NCI-H1694 (cell line): ENCODE measurements at places on chromosomes 11 and 22.
A peak's percentile ranks its signal among the peaks of the same experiment; 100 is the strongest.

GRCh38 chr22:18063306-18063705 lies 14.5 kb upstream of the PEX26 start:
- no peak for DNase-seq

GRCh38 chr11:1541474-1542204 lies 30.4 kb downstream of the DUSP8 start:
- DNase-seq = no peak

GRCh38 chr11:4541071-4541470 lies 3.9 kb upstream of the OR52M1 start:
- DNase-seq = no peak

DNA sequence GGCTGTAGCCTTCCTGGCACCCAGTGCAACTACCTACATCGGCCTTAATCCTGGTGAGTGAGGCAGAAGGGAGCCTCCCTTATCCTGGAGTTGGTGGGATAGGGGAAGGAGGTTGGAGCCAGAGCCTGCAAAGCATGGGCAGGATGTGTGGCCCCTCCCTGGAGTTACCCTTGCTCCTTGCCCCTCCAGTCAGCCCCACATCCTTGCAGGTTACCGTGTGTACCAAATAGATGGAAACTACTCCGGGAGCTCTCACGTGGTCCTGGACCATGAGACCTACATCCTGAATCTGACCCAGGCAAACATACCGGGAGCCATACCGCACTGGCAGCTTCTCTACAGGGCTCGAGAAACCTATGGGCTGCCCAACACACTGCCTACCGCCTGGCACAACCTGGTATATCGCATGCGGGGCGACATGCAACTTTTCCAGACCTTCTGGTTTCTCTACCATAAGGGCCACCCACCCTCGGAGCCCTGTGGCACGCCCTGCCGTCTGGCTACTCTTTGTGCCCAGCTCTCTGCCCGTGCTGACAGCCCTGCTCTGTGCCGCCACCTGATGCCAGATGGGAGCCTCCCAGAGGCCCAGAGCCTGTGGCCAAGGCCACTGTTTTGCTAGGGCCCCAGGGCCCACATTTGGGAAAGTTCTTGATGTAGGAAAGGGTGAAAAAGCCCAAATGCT lies 3.9 kb downstream of the SMPD1 start:
- peak; percentile 21 for DNase-seq

DNA sequence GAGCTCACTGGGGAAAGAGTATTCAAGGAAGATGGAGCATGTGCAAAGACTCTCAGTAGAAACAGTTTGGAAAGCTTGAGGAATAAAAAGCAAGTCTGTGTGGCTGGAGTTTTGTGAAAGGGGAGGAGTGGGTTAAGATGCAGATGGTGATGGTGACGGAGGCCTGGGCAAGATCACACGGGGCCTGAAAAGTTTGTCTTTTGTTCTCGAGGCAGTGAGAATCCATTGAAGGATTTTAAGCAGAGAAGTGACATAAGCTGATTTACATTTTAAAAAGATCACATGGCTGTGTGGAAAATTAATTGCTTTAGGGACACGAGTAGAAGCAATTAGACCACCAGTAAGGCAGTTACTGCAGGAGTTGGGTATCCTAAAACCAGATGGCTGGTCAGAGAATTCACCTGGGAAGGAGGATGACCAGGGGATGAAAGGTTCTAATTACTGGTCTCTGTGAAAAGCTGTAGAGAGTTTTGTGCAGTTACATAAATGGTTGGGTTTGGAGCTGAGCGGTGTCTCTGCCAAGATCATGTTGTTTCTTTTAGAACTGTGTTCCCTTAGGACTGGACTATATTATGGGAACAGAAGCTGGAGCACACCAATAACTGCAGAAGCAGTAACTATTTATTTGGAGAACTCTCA lies 7.1 kb downstream of the RRP8 start:
- no peak for DNase-seq

GRCh38 chr11:133827556-133827955 lies 17.8 kb downstream of the SPATA19 start:
- DNase-seq = no peak

DNA sequence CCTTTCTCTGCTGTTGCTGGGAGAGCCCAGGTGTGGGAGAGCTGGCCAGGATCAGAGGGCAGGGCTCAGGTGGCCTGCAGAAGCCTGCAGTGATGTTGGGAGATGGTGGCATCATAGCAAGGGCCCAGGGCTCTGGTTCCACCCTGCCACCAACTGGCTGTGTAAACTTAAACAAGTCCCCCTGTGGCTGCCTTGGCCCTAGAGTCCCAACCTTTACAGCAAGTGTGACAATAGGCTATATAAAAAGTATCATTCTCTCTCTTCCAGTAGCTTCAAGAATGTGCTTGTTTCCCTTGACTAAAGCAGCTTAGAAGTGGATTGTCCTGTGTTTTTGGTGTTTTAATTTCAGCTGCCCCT lies 201.8 kb upstream of the E2F8 start:
- no peak for DNase-seq

- no peak for DNase-seq
These were observed 57.9 kb downstream of the SYTL2 start for GRCh38 chr11:85752890-85753581.

DNA sequence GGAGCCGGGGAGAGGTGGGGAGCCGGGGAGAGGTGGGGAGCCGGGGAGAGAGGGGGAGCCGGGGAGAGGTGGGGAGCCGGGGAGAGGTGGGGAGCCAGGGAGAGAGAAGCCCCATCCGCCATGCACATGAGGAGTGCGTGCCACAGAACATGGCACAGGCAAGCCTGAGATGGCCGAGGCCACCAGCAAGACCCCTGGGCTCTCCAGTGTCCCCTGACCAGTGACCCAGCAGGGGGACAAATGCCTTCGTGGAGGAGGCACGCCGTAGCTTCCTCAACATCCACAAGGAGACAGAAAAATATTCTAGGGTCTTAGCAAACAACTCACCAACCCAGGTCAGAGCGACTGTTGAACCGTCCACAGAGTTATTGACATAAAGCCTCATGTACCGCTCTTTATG lies 618.8 kb downstream of the TBC1D22A start:
- no peak for DNase-seq

- DNase-seq = no peak
These were observed 106.7 kb downstream of the MORC2 start for GRCh38 chr22:30861688-30862552.

DNA sequence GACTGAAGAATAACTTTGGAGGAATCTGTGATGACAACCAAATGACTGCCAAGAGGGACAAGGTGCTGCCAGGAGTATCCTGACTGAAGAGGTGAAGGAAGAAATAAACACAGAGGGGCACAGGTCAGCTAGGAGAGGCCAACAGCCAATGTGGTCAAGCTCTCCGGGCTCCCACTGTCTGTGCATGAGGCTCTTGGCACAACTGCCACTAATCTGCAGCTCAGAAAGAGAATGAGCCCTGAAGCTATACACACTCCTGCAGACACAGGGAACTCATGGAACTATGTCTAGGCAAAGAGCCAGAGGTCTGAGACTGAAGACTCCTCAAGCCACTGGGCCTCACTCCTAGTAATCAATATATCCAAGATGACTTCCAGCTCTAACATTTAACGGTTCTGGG lies 7.0 kb downstream of the THRSP start:
- DNase-seq = no peak

DNA sequence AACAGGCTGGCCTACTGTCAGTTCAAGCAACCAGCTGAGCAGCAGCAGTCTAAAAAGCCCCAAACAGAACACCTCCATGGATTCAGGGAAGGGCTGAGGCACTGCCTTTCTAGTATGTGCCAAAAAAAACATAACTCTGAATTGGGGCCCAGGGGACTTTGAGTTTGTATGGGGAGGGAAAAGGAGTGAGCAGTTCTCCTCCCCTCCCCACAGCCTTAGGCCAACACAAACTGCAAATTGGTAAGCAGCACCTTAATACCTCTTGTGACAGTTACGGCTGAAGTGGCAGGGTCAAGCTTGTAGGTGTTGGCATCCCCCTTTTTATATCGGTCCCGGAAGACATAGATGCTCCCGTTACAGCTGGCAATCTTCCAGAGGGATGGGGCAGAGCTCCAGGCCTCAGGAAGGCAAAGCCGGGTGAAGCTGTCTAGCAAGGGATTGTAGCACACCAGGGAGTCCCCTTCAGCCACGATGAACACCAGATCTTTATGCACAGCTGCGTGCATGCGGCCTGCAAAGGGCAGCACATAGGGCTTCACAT lies 6.0 kb downstream of the KBTBD4 start:
- no peak for DNase-seq
